ENCODE measurements at places on chromosomes 1 and 21. TPM values are rescaled to one million over a fixed set of nuclear protein-coding genes. Genes with fewer than 3 reads are reported as not detected.

DNA sequence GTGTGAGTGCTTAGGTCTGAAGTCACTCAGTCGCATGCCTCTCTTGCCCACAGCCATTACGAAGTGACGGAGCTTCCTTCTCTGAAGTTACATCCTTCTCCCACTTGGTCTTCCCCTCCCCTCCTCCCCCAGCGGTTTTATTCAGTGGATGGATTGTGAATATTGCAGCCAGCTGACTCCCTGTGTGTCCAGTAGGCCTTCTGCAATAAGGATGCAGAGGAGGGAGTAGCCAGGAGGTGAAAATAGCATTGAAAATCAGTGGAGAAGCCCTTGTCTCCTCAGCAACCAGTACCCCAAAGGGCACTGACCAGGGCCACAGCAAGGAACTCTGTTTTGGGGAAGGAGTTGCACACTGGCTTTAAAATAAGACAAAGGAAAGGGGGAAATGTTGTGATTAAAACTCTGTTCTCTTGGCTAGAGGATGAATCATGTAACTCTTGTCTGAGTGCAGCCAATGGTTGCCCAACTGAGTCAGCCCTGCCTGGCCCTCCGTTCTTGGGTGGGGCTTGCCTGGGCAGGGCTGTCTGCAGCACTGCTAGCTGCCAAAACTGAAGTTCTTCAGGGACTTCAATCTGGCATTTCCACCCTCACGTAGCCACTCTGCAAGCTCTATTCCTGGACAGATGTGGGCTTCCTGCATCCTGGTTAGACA lies 4.3 kb downstream of the S100A10 start:
- peak; percentile 88 for DNase-seq

- no peak for DNase-seq
These were observed 97.4 kb upstream of the SGIP1 start for GRCh38 chr1:66436378-66437135.

- peak; percentile 51 for DNase-seq
These were observed 7.5 kb upstream of the ZNF648 start for GRCh38 chr1:182069028-182069466.

DNA sequence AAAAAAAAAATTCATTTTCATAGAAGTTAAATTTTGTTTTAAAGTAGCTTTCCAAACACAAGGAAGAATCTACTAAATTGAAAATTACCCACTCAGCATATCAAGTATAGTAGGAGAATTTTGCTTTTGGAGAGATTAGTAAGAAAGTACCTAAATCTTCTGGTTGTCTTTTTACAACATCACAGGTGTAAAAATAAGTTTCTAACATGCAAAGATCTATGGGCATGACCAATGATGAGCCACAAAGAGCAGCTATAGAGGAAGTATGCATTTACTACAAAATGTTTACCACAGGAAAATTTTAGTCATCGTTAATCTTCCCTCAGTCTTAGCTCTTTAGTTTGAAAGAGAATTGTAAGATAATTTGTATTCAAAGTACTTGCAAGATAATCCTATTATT lies 28.1 kb downstream of the ANGPTL3 start:
- no peak for DNase-seq

DNA sequence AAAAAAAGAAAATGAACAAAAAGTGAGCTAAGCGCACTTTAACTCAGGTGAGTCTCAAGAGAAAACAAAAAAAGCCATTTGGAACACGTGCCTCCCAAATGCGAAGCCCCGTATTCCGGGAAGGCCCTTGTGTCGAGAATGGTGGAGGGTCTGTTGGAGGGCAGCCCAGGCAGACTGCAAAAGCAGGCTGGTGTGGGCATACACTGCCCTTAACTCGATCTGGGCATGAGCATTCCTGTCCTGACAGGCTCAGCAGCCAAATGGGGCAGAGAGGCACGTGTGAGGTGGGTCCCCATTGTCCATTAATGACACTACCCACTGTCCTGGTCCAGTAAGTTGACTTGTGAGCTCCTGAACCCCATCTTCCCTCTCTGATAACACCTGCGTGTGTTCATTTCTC lies 57.7 kb downstream of the EVA1C start:
- DNase-seq, result no peak

GRCh38 chr21:34771512-34772028 lies 102.8 kb downstream of the CLIC6 start:
- DNase-seq, result no peak

DNA sequence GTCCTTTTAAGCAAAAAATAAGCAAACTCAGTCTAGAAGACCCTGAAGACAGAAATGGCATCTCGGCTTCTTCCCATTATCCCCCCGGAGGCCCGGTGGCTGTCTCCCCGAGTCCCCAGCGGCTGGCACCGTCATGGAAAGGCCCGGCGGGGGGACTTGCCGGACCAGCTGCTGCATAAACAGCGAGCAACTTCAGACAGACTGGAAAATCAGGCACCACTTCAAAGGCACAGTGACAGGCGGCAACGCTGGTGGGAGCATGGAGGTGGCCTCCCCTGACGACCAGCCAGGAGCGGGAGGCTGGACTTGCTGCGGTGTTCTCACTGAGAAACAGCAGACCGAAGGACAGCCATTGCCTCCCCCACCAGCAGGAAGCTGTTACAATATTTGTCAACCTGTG lies 18.4 kb upstream of the C1QA start:
- DNase-seq, result no peak

GRCh38 chr1:19622204-19622603 lies 21.9 kb upstream of the NBL1 start:
- no peak for DNase-seq

DNA sequence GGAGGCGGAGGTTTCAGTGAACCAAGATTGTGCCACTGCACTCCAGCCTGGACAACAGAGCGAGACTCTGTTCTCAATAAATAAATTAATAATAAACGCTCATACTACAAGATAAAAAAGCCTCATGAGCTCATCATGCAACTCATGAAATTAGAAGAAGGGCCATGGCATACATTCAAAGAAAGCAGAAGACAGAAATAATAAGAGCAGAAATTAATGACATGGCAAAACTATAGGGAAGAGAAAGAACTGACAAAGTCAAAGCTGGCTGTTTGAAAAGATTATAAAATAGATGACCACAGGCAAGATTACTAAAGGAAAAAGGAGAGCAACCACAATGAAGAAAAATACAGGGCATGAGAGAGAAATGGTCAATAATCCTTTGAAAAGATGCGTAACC lies 14.7 kb upstream of the FUCA1 start:
- DNase-seq, result no peak

DNA sequence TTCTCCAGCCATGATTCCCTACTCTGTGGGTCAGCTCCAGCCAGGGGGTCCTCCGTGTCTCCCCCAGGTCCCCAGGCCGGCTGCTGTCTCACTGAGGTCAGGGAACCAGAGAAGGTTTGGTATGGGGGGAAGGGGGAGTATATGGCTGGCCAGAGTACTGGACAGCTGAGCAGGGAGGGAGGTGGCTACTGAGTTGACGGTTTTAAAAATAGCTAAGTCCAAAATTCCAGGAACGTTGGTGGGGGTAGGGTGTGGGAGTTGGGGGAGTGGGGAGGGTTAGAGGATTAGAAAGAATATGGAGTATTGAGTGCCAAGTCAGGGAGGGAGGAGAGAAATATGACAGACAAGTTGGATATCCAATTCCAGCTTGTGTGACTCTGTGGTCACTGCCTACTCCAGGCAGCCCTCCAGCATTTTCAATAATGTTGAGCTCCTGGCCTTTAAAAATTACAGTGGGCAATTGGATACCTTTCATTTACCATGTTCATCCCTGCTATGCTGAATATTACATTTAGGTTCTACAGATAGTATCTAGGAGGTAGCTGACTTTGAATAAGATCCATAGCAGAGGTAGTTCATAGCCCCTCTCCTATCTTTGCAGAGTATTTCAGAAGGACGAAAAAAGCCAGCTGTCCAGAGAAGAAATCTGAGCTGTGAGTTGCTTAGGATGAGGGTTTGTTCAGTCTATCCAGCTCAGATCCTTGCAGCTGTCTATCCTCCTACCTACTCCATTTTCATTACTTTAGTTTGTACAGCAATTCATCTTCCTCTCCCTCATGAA lies at the start of gene HJV:
TSS of gene HJV (minus strand) at position 114 of the 781 bp plus-strand sequence. CDS start 1,504 bp downstream, outside the sequence.
- DNase-seq, result peak; percentile 47

DNA sequence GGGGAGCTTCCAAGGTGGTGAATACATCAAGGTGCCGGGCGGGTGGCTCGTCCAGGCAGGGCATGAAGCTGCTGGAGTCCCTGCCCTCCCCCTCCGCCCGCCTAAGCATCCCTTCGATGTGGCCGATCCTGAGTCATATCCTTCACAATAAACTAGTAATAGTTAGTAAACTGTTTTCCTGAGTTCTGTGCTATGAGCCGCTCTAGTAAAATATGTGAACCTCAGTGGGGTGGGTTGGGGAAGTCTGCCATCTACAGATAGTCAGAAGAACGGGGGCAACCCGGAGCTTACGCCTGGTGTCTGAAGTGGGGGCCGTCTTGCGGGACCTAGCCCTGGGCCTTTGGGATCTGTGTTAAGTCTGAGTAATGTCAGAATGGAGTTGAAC lies 21.6 kb downstream of the C2CD2 start:
- no peak for DNase-seq

GRCh38 chr1:26784023-26784871 lies 3.5 kb upstream of the PIGV start:
- peak; percentile 86 for DNase-seq

- no peak for DNase-seq
These were observed 198.0 kb upstream of the MAP1LC3C start for GRCh38 chr1:242196914-242197313.

TLCD4 gene
- total RNA-seq, result 46.2 TPM

- no peak for DNase-seq
These were observed 179.9 kb downstream of the ZC3H11B start for GRCh38 chr1:219433001-219433400.

CFHR1 gene
- not detected for total RNA-seq

C1orf105 gene
- total RNA-seq, result 1.2 TPM

DNA sequence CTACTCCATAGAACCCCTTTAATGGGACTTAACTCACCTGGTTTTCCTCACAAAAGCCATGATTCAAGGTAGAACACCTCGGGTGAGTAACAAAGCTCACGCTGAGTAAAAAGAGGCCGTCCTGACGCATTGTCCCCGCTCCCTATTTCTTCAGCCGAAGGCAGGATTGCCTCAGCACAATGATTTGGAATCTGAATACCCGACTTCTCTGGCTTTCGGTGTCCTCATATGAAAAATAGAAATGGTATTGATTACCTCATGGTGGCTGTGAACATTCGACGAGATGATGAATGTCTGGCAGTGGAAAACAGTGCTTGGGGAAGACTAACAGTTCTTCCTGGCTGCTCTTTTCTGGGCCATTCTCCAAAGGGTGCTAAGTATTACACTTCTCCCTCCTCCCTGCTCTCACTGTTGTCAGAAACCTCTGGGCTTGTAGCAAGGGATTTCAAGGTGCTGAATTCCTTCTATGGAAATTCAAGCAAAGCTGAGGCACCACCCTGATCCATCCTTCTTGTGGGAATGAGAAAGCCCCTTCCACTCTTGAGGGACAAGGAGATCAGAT lies 148.3 kb downstream of the C1orf94 start:
- DNase-seq, result no peak

ZCCHC17 gene
- 10.7 TPM for total RNA-seq

- no peak for DNase-seq
These were observed 57.1 kb downstream of the RAP1GAP start for GRCh38 chr1:21612057-21612456.

Data from heart left ventricle (tissue), 16 donors.